Activated CD4-positive, alpha-beta T cell treated with anti-CD3 and anti-CD28 coated beads, Interleukin-2, amount 10 ng/mL, durations not matched to agents 24 days and 14 days (primary cell): ENCODE measurements at places on chromosomes 2 and 18. TPM values are rescaled to one million over a fixed set of nuclear protein-coding genes. Genes with fewer than 3 reads are reported as not detected.

DNA sequence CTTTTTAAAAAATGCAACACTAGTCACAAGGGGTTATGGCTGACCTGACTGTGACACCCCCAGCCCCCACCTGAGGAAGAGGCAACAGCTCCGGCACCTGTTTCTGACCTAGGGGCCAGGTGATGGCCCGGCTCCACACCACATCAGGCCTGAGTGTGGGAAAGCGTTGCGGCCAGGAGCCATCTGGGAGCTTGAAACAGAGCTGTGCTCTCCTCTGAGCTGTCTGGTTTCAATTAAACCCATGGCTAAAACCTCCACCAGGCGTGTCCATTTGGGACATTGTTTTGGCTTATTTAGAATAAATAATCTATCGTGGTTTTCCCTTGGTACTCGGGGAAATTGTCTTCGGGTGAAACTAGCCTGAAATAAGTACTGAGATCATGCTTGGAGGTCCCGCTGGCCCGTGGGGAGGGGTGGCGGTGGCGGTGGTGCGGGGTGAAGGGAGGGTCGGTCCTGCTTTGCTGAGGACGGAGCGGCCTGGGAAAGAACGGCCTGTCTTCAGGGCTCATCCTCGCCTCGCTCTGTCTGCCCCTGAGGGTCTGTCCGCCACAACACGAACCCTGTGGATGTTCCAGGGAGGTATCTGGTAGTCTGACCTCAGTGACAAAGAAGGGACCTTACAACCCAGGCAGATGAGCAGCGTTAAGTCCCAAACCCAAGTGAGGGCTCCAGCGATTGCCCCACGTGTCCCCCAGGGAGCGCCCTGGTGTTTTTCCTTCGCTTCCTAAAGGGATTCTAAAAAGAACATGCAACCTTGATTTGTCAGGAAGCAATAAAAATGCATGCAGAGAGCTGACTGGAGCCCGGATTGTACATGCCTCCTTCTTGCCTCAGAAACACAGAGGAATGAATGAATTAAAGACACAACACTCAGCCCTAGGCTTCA, 58.7 kb downstream of the IL1RL2 start:
- DNase-seq: no peak

- DNase-seq: no peak
These were observed 934.8 kb upstream of the GYPC start for GRCh38 chr2:125721072-125721721.

DNA sequence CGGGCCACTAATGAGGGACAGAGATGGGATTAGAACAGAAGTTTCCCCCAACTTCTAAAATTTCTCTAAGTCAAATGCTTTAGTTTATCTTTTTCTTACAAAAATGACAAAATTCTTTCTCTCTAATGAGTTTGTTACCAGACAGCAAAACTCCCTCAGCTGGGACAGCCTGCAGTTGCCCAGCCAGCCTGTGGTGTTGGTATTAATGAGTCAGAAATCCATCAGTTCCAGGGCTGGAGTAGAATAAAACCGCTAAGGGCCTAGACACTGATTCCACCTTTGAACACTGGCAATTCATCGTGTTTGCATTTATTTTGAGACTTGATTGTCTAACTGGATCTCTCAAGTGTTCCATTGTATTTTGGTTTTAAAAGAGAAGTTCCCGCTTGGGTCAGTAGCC, 38.3 kb upstream of the SMAD2 start:
- DNase-seq: no peak

The STK36 gene
- total RNA-seq: 20.2 and 21.3 TPM in 2 replicates

DNA sequence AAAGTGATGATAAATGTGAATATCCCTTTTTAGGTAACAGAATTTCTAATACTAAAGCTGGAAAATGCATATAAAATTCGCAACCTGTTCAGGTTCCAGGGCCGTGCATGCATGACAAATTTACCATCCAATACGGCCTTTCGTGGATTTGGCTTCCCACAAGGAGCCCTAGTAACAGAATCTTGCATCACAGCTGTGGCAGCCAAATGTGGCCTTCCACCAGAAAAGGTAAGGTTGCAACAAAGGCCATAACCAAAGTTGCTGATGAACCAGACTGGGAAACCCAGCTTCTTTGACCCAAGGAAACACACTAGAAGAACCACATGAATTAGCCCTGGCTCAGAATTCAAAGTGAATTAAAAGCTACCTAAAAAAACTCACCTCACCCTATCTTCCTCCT, 49.6 kb upstream of the BZW1 start:
- DNase-seq: no peak

The CASP10 gene
- total RNA-seq: 12.7 and 13.1 TPM in 2 replicates

GRCh38 chr2:200397785-200398184, 91.3 kb downstream of the SPATS2L start:
- DNase-seq: no peak

DNA sequence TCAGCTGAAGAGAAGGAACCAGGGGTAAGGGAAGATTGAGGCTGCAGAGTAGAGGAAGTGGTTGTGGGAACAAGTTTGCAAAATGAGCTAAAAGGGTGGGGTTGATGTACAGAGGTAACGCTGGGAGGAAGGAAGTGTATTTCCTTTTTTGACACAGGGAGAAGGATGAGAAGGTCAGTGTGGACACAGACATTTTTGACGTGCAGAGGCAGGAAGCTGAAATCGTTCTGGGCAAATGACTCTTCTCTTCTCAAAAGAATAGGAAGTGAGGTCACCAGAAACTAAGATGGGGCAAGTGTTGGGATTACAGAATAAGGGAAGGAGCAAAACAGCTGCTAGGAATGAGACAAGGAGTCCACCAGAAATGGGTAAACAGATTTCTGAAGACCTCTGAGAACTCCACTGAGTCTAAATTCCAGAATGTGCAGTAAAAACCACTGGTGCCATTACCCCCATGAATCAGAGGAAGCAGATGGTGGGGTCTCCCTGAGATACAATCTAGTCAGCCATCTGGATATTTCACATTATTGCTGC, 20.0 kb upstream of the RNF149 start:
- DNase-seq: peak; percentile 87

The FAM124B gene
- 0.47 and 0.64 TPM in 2 replicates for total RNA-seq

GRCh38 chr2:73292316-73292905, 937 bp downstream of the EGR4 start:
- peak; percentile 61 for DNase-seq

DNA sequence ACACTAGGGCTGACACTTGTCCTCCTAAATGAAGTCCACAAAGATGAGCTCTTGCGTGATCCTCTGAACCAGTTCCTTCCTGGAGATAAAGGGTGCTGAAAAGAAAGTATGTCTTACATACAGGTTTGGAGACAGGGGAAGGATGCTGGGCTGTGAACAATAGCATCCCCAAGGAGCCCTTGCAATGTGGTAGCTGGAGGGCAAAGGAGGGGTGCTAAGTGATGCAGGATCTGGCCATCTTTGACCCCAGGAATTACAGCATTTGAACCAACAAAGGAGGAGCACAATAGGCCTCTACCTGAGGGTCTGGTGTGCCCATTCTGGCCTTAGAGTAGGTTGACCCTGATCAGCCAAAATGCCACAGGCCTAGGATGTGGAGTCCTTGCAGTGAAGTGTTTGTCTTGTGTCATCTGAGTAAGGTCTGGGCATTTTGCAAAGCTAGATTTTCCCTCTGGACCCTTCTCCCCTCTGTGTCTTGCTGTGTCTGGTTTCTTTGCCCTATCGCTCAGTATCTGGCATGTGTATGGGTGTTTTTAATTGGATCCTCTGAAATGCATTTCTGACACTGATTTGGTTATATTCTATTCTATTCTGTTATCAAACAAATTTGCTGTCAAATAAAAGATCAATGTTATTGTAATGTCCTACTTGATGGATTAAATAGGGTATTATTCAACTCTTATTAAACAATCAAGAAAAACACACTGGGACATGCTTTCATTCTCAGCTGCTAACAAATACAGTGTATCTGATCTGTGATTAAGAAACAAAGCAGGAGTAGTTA, 364.8 kb upstream of the MEIS1 start:
- DNase-seq: no peak

- no peak for DNase-seq
These were observed 67.1 kb downstream of the NXPH2 start for GRCh38 chr2:138713069-138713496.

DNA sequence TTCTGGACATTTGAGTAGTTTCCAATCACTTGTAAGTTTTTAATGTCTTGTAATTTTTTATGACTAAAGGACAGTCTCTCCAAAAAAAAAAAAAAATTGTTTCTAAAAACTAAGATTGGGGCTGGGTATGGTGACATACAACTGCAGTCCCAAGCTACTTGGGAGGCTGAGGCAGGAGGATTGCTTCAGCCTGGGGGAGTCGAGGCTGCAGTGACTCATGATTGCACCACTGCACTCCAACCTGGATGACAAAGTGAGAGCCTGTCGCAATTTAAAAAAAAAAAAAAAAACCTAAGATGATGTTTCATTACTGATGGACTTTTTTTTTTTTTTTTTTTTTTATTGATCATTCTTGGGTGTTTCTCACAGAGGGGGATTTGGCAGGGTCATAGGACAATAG, 34.4 kb upstream of the PKDCC start:
- DNase-seq: no peak

DNA sequence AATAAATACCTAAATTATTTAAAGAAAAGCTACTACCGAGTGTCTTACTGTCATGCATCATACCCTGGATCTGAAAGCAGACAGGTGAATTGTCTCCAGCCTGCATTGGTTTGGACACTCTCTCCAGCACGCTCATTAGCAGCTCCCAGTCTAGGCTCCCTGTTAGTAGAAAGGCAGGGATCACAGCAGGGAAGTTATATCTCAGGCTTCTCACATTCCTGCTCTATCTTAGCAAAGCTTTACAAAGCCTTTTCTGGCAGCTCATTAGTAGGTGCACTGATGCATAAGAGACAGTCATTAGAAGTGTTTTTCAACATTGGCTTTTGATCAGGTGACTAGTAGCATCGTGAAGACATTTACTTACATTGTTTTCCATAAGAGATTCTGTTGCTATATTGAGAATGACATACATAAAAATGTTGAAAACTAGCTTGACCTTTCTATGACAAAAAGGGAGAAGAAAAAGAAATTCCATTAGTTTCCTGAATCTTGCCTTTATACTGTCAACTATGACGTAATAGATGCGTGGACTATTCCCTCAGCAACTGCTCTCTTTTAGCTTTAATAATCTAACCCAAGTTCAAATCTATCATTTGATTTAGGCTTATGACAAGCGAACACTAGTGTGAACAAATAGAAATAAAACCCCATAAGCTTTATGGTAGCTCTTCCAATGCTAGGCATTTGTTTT, 408.7 kb upstream of the KCNH7 start:
- no peak for DNase-seq

DNA sequence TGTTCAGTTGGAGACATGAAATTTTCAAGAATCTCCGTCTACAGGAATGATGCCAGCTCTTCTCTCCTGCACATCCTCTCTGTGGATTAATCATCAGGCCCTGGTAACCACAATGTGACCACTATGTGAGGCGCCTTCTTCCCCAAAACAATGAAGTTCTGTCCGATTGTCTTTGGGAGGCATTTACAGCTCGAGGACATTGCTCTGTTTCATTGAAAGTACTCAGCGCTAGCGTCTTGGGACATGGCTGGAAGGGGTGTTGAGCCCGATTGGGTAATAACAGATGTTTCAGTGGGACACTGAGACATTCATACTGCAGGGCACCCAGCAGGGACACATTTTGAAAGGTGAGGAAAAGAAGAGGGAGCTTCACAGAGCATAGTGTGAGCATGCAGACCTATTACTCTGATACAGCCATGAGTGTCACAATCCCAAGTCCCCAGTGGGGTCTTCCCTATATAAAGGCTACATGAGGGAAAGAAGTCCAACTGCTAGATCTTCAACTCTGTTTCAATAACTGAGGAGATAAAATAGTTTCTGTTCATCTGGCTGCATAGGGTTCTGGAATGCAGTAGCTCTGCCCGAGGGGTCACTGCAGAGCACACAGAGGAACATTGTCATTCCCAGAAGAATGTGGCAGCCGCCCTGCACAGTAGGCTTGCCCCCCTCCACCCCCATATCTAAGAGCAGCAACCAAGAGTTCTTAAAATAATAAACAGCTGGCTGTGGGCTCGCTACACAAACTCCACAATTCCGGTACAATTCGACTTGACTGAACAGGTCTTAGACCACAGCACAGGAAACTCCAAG, 237.3 kb downstream of the OSR1 start:
- DNase-seq: no peak

The POTEC gene
- total RNA-seq: not detected in 2 replicates

The SLC25A12 gene
- 30.9 and 34.3 TPM in 2 replicates for total RNA-seq

The APCDD1 gene
- not detected in 2 replicates for total RNA-seq

The NAT8 gene
- total RNA-seq: not detected in 2 replicates

DNA sequence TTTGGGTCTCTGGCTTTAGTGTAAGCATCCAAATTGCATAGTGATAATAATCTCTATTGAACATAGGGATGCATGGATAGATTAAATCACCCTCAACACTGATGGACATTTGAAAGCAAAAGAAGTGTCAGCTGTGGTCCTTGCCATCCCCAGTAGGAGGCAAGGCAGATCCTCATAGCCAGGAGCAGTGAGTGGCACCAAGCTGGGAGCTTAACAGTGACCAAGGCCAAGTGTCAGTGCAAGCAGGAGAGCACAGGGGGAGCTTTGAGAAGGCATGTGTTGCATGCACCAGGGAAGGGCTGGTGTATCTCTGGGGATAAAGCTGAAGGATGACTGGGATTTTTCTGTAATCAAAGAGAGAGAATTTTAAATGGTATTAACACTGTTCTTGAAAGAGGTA, 14.7 kb downstream of the SLC14A1 start:
- DNase-seq: no peak

GRCh38 chr2:142038826-142039225, 92.0 kb downstream of the LRP1B start:
- DNase-seq: no peak

DNA sequence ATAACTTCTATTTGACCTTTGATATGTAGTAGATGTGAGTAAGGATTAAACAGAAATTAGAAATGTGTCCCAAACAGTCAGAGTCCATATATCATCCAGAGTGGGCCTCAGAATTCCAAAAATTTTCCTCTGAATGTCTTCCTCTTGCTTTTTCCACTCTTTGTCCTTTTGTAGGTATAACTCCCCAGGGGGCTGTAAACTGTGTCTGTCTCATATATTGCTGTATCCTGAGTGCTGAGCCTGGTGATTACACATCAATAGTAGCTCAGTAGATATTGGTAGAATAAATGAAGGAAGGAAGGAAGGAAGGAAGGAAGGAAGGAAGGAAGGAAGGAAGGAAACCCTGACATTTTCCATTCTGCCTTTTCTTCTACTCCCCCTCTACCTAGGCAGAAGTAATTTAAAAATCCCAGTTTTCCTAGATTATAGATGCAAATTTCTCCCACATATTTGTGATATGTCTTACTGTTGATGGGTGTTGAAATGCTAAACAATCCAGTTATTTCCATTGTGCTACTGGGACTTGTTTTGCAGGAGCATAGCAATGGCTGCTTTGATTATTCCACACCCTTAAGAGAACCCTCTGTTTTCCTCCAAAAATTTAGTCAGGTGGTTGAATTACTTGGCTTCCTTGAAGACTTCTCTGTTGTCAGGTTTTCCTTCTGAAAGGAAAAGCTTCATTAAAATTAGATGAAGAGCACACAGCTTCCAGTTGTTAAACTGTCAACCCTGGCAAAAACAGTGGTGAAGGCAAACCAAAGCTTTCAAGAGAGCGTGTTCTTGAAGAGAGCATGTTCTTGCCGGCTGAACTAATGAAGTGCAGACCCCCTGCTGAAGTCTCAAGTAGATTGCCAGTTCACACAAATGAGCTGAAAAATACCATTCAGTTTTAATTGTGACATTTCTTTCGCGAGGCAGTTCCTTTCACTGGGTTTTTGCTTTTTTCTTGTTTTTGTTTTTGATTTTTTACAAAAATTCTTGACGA, 147.8 kb downstream of the KCNE4 start:
- DNase-seq: no peak

- no peak for DNase-seq
These were observed 24.3 kb downstream of the PTMA start for GRCh38 chr2:231732604-231733003.
